ENCODE measurements at places on chromosomes 5 and 9.

DNA sequence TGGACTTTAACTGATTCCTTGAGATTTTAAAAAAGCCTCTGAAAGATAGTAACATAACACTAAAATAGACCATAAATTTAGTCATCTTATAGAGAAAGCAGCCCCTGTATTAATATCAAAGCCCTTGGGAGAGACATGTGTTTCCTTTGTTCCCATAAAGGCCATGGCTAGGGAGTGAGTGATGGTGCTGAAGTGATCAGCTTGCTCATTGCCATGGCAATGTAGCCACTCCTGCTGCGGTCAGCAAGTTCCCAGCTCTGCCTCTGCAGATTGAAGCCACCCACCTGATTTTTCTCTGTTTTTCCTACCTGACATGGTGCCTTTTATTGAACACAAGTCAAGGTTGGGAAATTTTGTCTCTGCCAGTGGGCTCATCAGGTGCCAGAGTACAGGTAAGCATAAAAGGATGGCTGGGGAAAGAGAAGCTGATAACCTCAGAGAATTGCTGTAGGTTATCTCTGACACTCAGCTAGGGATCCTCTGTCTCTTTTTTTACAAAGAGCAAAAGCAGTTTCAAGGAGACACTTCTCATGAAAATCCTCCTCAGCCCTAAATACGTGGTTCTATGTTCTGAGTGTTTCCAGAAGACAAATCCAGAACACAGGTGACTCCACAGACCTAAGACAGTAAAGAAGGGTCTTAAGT lies 296.3 kb upstream of the NMUR2 start:
- H3K4me1 ChIP-seq = no peaks in the 10 kb centered on the region
- H3K36me3 ChIP-seq = no peaks in the 10 kb centered on the region
- H3K27me3 ChIP-seq = no peaks in the 10 kb centered on the region

DNA sequence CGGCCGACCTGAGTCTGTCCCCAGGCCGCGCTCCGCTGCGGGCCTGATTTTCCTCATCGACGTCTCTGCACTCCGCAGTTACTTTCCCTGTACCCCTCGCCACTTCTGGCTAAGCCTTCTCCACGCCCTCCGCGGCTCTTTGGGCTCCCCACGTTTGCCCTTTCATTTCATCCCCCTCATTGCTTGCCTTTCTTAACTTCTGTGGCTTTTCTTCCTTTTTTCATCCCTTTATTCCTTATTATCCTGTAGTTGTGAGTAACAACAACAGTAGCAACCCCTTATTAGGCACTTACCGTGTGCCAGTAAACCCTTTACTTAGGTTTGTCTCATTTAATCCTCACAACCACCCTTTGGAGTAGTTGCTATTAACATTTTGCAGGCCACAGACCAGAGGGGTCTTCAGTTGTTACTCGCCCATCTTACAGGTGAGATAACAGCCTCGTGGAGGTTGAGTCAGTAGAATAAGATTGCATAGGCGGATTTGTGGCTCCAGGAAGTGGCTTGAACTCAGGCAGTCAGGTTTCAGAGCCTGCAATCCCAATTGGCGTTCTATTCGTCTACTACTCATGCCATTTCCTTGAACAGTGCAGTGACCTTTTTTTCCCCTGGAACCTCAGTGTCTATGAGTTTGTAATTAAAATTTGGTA lies 724 bp downstream of the TCERG1 start:
- no peaks in the 10 kb centered on the region for H3K27me3 ChIP-seq
- H3K36me3 ChIP-seq = peaks cover 26% of the 10 kb centered on the region
- DNase-seq = peak; percentile 40
- peaks cover 27% of the 10 kb centered on the region for H3K4me1 ChIP-seq
- peak overlapping the region; percentile 86 for H3K4me3 ChIP-seq

- H3K4me3 ChIP-seq = no peak overlapping the region
- no peaks in the 10 kb centered on the region for H3K4me1 ChIP-seq
- H3K27me3 ChIP-seq = no peaks in the 10 kb centered on the region
- no peak overlapping the region for H3K27ac ChIP-seq
Measured at GRCh38 chr9:83419961-83420360, 118.2 kb downstream of the FRMD3 start.

- no peaks in the 10 kb centered on the region for H3K27me3 ChIP-seq
- no peak overlapping the region for H3K4me3 ChIP-seq
- H3K4me1 ChIP-seq = peaks cover 17% of the 10 kb centered on the region
- no peak for DNase-seq
- H3K27ac ChIP-seq = peak overlapping the region; percentile 38
- peaks cover 56% of the 10 kb centered on the region for H3K36me3 ChIP-seq
Measured at GRCh38 chr5:135376961-135377624, 21.9 kb downstream of the MACROH2A1 start.

- peak; percentile 7 for DNase-seq
- H3K36me3 ChIP-seq = no peaks in the 10 kb centered on the region
- no peak overlapping the region for H3K27ac ChIP-seq
- H3K4me3 ChIP-seq = no peak overlapping the region
- H3K27me3 ChIP-seq = peaks cover 7% of the 10 kb centered on the region
Measured at GRCh38 chr5:33400675-33401074, 40.1 kb upstream of the TARS1 start.

GRCh38 chr5:33073881-33074327 lies 362.8 kb downstream of the NPR3 start:
- H3K4me1 ChIP-seq = no peaks in the 10 kb centered on the region
- H3K36me3 ChIP-seq = no peaks in the 10 kb centered on the region
- H3K4me3 ChIP-seq = no peak overlapping the region
- no peak overlapping the region for H3K27ac ChIP-seq

DNA sequence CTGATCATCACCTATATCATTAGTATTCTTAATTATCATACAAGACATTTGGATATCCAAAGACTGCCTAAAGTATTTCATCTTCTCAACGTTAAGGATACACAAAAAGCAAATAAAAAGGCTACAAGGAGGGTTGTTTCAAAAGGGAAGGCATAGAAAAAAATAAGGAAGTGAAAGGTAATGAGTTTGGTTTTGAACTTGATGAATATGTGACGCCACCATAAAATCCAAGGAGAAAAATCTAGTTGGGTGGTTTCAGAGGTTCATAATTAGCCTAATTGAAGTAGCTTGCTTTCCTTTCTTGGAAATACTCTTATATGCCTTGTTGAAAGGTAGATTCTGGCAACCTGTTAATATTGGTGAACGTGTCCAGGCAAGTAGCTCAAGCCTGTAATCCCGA lies 96.1 kb upstream of the SGCD start:
- no peaks in the 10 kb centered on the region for H3K4me1 ChIP-seq
- no peak overlapping the region for H3K27ac ChIP-seq
- no peak for DNase-seq

DNA sequence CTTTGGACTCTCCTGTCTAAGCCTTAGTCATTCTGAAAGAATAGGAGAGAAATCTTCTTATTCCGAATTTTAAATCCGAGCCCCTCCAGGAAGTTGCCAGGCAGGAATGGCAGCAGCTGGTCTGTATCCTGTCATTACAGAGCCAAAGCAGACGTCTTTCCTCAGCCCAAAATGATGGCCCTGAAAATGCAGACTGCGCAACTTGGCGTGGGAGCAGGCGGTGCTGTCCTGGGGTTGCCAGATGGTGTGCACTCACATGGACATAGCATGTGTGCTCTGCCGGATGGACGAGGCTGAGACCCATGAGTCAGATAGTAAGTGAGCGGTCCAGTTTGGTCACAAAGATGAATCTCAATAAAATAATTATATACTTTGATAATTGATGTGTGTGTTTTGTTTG lies 410.4 kb downstream of the KCTD16 start:
- no peak overlapping the region for H3K4me3 ChIP-seq
- H3K36me3 ChIP-seq = no peaks in the 10 kb centered on the region
- H3K27ac ChIP-seq = no peak overlapping the region

DNA sequence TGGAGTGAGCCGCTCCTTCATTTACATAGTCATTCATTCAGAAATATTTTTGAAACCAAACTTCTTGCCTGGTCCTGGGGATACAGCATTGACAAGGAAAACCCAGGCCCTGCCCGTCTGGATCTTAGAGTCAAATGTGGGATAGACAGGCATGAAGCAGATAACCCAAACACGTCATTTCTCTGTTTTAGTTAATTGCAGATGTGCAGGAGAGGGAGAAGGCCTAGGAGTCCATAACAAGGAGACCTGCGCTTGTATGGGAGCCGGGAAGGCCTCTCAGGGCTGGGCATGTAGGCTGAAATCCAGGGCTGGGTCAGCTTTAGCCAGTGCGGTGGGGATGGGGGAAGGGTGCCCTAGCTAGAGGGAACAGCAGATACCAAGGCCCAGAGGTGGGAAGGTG lies 43.3 kb downstream of the PRRX2 start:
- no peaks in the 10 kb centered on the region for H3K27me3 ChIP-seq
- H3K36me3 ChIP-seq = no peaks in the 10 kb centered on the region
- no peak overlapping the region for H3K27ac ChIP-seq
- no peak overlapping the region for H3K4me3 ChIP-seq
- no peak for DNase-seq

DNA sequence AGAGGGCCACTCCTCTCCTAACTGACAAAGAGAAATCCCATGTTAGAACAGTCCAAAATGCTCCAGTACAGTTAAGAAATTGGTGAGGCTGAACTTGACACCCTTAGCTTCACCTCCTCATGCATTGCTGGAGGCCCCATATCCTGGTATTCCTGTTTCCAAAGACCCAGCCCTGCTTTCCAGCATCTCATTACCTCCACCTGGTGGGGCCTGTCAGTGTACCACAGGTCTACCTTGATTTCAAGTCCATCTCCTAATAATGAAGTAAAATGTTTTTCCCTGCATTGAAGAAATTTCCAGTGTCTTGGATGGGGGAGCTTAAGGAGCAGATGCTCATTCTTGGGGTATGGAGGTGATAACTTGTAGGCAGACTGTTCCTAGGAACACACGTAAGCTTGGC lies 70.6 kb upstream of the S1PR3 start:
- no peak overlapping the region for H3K27ac ChIP-seq
- H3K4me1 ChIP-seq = no peaks in the 10 kb centered on the region
- no peak overlapping the region for H3K4me3 ChIP-seq
- no peaks in the 10 kb centered on the region for H3K36me3 ChIP-seq
- H3K27me3 ChIP-seq = peaks cover 63% of the 10 kb centered on the region

DNA sequence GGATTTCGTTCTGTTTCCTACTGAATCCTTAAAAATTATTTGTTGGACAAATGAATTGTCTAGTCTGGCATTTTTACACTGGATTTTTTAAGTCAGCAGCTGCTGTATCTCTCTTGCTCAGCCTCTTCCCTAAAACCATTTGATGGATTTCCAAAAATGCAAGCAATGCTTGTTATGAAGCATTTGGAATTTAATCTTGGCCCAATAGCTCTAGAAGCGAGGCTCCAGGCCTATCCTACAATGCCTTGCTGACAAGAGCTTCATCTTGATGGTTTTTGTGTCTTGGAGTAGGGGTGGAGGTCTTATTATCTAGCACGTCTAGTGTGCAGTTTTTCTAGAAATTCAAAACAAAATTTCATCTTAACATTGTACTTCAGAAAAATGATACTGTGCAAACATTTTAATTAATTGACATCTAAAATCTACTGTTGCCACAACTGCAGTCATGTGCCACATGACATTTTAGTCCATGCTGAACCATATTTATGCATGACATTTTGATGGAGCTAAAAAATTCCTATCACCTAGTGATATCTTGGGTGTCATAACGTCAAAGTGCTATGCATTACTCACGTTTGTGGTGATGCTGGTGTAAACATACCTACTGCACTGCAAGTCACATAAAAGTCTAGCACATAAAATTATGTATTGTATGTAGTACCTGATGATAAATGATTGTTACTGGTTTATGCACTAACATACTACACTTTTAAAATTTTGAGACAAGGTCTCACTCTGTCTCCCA lies 5.9 kb upstream of the RAD23B start:
- peaks cover 2% of the 10 kb centered on the region for H3K36me3 ChIP-seq
- DNase-seq = no peak
- peaks cover 31% of the 10 kb centered on the region for H3K4me1 ChIP-seq
- no peaks in the 10 kb centered on the region for H3K27me3 ChIP-seq
- no peak overlapping the region for H3K27ac ChIP-seq

GRCh38 chr9:121767171-121767769 lies 115.8 kb downstream of the DAB2IP start:
- H3K4me3 ChIP-seq = no peak overlapping the region
- H3K27me3 ChIP-seq = no peaks in the 10 kb centered on the region
- peaks cover 36% of the 10 kb centered on the region for H3K36me3 ChIP-seq
- DNase-seq = no peak
- H3K27ac ChIP-seq = peak overlapping the region; percentile 16
- H3K4me1 ChIP-seq = peaks cover 13% of the 10 kb centered on the region

- peaks cover 34% of the 10 kb centered on the region for H3K4me1 ChIP-seq
- no peaks in the 10 kb centered on the region for H3K27me3 ChIP-seq
- no peak overlapping the region for H3K27ac ChIP-seq
Measured at GRCh38 chr5:157289164-157289819, 23.4 kb downstream of the CYFIP2 start.

- H3K27ac ChIP-seq = peak overlapping the region; percentile 36
- H3K27me3 ChIP-seq = no peaks in the 10 kb centered on the region
- peaks cover 49% of the 10 kb centered on the region for H3K4me1 ChIP-seq
- DNase-seq = no peak
Measured at GRCh38 chr5:39373791-39374190, 9.5 kb upstream of the C9 start.

DNA sequence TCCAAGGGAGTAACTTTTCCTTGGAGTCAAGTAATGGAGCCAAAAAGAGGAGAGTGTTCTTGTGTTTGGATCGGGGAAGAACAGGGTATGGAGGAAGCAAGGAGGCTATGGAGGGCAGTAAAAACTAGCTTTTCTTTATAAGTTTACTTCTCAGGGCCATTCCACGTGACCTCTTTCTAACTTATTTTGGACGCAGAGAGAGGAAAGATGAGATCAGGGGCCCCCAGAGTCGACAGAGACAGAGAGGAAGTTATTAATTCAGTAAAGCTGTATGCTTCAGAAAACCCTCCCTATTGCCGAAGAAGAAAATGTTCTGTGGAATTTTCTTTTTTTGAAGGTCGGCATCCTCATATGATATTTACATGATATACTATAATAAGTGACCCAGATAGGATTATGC lies 233.8 kb upstream of the MPDZ start:
- H3K27me3 ChIP-seq = no peaks in the 10 kb centered on the region
- DNase-seq = no peak
- no peak overlapping the region for H3K27ac ChIP-seq
- H3K36me3 ChIP-seq = no peaks in the 10 kb centered on the region
